ENCODE measurements at places on chromosomes 11 and 22.

DNA sequence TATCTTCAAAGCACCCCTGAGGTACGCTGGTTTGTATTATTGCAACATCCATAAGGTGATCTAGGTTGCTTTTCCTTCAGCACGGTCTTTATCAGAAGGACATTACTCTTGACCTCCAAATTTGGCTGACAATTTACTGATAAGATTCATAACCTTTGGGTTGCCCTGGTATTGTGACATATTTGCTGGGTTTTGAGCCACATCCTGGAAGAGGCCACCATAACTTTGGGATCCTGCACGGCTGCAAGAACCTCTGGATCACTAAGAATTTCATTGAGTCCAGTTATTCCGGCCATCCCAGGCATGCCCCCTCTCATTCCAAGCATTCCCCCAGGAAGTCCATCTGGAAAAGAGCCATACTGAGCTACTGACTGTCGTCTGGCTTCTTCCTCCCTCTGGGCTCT lies 6.5 kb upstream of the PLET1 start:
- no peak for DNase-seq

GRCh38 chr11:67250059-67251043 lies 15.9 kb upstream of the GRK2 start:
- no peak for DNase-seq

- DNase-seq: peak; percentile 77
Observed at GRCh38 chr11:33701302-33702230, 940 bp upstream of the C11orf91 start.

GRCh38 chr11:121793291-121793690 lies 322.7 kb downstream of the BLID start:
- no peak for DNase-seq

DNA sequence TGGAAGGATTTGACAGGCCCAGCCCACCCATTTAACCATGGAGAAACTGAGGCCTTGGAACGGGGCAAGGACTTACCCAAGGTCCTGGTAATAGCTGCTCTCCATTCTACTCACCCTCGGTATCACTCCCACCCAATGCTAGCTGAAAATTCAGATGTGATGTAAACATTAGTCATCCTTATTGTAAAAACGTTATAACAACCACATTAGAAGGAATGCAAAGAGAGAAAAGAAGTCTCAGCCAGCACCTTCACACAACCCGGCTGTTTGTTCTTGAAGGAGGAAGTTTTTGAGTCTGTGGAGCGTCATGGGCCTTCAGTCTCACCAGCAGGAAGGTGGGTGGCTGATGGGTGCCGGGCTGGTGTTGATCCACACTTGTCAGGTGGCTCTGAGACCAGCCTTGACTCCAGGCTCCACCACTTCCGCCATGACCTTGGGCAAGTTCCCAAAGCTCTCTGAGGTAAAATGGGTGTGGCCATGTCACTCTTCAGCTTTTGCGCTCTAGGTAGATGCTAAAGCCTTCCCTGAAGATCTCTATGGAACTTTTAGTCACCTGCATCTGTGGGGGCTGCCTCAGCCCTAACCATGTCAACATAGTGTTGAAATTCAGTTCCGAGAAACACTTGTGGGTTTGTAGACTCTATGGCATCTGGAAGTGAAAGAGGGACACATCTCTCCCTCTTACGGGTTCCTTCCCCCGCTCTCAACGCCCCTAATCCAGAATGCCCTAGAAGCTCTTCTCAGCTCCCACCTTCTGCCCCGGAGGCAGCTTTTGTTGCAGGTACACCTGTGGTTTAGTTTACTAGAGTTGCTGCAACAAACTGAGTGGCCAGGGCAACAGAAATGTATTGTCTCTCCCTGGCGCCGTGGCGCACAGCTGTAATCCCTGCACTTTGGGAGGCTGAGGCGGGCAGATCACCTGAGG lies 14.8 kb downstream of the CD6 start:
- DNase-seq: no peak

DNA sequence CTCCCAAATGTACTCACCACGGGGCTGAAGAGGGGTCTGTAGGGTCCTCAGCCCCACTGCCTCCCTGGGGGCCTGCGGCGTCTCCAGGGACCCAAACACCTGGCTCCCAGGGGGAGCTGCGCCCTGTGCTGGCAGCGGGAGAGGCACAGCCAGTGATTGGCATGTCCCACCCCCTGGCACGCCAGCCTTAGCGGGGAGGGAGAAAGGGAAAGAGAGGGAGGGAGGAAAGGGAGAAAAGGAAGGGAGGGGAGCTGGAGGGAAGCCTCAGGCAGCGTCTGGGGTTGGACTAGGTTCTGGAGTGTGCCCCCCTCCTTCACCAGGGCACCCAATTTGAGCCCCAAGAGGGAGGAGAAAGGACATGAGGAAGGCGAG lies at the start of gene CHRM1:
CHRM1 (minus strand) TSS at position 163 of the 372 bp plus-strand sequence. CDS start 10,263 bp downstream, outside the sequence.
- no peak for DNase-seq

DNA sequence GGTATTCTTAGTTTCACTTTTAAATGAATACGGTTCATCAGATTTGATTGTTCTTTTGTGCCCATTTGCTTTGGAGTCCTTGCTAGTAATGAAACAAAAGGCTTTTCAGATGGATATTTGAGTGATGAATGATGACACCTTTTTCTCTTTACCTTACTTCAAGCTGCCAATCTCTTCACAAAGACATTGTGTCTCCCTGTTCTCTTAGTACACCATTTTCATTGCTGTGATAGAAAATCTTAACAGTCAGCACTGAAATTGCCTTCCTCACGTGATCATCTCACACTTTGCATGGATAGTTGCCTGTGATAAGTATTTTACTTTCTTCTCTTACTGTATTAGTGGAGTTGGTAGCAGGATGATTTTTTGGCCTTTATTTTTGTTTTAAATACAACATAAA lies 396.6 kb downstream of the NELL1 start:
- DNase-seq: no peak

- peak; percentile 55 for DNase-seq
Observed at GRCh38 chr11:67389477-67389876, 2.3 kb upstream of the RAD9A start.

DNA sequence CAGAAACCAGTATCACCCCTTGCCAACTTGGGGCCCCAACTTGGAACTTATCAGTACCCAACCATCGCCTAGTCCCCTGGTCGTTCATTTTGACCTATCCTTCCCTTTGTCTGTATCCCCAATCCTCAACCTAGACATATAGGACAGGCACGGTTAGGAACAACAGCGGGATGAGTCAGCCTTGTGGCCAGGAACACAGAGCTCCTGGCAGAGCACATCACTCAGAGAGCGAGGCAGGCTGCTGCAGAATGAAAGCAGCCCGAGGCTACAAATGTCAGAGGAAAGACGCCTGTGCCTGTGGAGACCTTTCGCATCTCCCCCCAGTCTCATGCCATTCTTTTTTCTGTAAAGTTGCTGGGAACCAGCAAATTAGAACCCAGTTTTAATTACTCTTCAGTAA lies 14.6 kb downstream of the DKK3 start:
- no peak for DNase-seq

DNA sequence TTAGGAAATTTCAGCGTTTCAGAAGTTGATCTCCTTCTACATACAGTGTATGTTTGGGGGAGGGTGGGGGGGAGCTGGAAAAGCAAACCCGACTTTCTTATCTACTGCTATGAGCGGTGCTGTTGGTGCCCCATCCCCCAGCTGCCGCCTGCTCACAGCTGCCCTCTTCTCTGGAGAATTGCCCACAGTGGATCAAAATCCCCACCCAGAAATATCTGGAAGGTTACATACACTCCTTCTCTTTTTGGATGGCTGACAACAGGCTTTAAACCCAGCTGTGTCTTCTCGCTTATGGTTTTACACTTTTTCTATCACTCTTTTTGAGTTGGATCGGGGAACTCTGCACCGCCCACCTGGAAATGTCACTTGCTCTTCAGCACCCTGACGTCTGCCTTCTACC lies 56.4 kb downstream of the DHCR7 start:
- no peak for DNase-seq

DNA sequence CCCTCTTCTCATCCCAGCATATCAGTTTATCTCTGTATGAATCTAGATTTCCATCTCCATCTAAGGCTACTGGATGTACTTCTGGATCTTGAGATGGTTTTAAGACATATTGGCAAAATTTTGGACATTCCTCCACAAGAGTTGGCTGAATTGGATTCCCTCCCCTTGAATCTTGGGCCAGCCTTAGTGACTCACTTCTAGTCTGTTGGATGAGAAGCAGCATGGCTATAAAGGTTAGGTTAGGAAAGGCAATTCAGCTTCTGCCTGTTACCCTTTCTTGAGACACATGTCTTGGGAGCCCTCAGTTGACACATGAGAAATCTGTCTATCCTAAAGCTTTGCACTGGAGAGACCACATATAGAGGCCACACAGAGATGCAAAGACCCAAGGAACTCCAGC lies 73.0 kb upstream of the PGR start:
- no peak for DNase-seq
